ENCODE measurements at places on chromosomes 5 and 9. TPM values are rescaled to one million over a fixed set of nuclear protein-coding genes. Genes with fewer than 3 reads are reported as not detected.

OXCT1 gene
- total RNA-seq = 20.9 TPM

- DNase-seq = no peak
These were observed 319.5 kb downstream of the PIK3R1 start for GRCh38 chr5:68534956-68535520.

OR13C2 gene
- not detected for total RNA-seq

GRCh38 chr5:76807296-76807695, 11.5 kb upstream of the F2RL1 start:
- DNase-seq = peak; percentile 90

ARID3C gene
- 0.48 TPM for total RNA-seq

ALDH1B1 gene
- 87.2 TPM for total RNA-seq

SLC45A2 gene
- total RNA-seq = not detected

DNA sequence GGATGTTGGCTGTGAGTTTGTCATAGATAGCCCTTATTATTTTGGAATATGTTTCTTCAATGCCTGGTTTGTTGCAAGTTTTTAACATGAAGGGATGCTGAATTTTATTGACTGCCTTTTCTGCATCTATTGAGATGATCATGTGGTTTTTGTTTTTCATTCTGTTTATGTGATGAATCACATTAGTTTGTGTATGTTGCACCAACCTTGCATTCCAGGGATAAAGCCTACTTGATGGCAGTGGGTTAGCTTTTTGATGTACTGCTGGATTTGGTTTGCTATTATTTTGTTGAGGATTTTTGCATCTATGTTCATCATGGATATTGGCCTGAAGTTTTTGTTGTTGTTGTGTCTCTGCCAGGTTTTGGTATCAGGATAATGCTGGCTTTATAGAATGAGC, 225.6 kb downstream of the PCSK1 start:
- DNase-seq = no peak

- no peak for DNase-seq
These were observed 19.8 kb downstream of the CKMT2 start for GRCh38 chr5:81252904-81253303.

DMRT3 gene
- 0.34 TPM for total RNA-seq

F2RL2 gene
- 2.0 TPM for total RNA-seq

DNA sequence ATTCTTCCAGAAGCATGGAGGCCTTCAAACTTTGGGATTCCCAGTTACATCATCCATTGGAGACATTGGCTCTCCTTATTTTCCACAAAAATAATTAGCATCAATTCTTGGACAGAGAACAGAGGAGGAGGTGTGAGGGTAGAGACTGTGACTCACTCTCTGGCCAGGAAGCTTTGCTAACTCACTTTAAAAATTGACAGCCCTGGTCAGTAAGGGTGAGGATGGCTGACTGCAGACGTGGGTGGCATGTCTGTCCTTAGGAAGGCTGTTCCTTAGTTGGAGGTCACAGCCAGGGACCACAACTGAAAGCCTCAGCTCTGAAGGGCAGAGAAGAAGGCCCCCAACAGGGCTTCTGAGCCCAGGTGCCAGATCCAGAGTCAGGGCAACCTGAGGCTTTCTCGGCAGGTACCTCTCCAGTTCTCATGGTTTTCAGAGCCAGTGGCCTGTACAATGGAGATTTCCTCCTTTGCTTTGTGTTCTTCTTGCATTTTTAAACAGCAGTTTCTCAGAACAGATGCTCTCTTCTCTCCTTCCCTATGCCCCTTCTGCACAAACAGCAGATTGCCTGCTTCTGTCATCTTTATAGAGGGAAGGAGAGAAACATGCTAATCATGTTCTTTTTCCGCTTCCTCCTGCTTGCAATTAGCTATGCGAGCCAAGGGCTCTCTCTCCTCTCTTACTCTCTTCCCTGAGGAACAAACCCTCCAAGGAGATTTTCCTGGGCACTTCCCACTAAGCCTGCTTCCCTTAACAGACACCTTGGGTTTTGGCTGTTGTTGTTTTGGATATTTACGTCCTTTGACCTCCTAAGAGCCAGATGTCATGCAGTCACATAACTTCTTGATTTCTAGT, 92.5 kb upstream of the ZNF366 start:
- peak; percentile 38 for DNase-seq

DNA sequence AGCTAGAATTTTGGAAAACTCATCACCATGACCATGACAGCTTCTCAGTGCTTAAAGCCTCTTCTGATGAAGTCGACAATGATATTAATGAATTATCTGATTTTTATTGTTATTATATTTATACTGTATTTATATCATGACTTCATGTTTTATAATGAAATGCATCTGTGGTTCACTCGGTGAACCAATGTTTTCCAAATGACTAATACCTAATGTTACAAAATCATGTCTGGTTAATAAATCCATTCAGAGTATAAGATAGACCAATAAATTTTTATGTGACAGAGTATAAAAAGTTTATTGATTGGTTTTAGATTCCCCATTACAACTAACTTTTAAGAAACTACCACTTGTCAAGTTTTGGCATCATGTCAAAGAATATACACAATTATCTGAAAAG, 416.5 kb downstream of the MLLT3 start:
- DNase-seq = no peak

DNA sequence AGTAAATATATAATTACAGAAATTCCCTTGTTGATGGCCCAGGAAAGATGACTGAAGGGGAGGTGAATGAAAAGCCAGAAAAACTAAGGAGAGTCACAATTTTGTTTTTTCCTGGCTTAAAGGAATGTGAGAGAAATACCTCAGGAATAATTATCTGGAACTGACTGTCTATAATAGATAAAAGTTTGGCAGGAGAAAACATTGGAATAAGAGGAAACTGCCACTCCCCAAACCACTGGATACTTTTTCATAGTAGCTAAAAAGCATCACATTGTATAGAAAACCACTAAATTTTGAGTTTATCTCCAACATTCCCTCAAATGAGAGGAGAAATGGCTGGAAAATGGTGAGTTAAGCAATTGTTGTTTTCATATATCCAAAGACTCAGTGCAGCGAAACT, 326.0 kb downstream of the NPR3 start:
- no peak for DNase-seq

DNA sequence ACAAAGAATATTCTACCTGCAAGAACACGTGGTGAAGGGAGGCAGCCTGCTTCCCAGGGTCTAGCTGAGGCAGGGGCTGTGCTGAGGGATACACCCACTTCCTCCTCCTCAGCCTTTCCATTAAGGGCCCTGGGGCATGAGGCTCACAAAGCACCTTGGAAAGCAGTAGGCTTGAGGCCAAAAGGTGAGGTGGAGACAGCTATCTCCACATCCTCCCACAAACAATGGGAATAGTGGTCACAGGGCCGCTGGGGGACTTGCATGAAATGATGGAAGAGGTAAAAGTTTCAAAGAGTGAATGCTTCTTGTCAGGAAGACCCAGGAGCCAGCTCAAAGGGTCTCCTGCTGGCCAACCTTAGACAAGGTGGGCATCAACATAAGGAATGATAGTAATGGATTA, 207.9 kb downstream of the CDK5RAP2 start:
- DNase-seq = no peak

C9 gene
- not detected for total RNA-seq

DNA sequence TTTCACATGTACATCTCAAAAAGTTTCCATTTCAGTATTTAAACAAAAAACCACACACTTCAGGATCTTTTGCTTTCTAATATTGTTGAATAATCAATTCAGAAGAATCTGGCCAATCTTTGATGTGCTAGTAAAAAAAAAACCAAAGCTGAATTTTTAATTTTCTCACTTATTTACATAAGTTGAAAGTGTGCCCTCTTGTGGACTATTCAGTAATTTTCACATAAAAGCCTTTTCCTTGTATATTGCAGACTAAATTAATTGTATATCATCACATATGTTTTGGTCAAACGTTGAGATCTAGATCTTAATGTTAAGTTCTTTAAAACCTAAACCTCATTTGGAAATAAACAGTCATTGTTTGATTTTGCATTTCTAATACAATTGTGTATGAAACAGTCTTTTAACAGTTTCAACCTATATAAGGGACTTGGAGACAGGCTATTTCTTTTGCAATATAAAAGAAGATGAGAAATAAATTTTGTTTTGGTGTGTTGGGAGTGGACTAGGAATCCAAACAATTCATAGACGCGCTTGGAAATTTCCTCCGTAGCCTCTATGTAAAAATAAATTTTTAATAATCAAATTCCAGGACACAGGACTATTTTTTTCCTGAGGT, 68.1 kb downstream of the NIPBL start:
- DNase-seq = no peak

DNA sequence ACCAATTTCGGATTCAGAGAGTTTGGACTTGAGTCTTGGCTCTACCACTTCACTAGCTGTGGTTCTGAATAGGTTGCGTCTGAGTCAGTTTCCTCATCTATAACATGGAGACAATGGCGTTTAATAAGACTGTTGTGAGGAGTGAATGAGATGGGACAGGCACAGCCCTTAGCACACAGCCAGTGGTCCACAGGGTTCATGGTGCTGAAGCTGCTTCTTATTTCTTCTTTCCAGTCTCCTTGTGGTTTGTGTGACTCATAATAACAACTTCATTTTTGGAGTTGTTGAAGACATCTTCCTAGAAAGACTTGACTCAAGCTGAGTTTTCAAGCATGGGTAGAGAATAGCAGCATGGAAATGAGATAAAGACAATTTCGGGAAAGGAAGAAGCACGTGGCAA, 172.6 kb upstream of the PPP2R2B start:
- no peak for DNase-seq

KIF27 gene
- total RNA-seq = 3.5 TPM

DNA sequence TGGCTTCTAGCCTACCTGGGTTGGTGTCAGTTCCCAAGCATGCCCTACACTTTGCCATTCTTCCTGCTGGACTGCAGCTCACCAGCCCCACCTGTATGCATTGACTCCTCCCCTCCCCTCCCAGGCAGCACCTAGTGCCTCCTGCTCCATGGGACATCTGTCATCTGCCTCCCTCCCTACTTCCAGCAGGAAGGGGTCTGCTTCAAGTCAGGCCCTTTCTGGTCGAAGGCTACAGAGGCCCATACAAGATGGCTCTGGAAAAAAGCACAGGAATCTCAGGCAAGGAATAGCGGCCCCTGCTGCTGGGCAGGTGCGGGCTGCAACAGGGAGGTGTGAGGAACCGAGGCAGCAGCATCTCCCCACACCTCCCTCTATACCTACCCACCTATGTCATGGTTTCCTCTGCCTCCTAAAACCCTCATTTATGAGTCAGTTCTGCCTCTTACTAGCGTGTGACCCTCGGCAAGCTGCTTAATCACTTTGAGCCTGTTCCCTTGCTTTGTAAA, 19.7 kb downstream of the WWC1 start:
- DNase-seq = no peak

GHR gene
- total RNA-seq = 0.63 TPM

DNA sequence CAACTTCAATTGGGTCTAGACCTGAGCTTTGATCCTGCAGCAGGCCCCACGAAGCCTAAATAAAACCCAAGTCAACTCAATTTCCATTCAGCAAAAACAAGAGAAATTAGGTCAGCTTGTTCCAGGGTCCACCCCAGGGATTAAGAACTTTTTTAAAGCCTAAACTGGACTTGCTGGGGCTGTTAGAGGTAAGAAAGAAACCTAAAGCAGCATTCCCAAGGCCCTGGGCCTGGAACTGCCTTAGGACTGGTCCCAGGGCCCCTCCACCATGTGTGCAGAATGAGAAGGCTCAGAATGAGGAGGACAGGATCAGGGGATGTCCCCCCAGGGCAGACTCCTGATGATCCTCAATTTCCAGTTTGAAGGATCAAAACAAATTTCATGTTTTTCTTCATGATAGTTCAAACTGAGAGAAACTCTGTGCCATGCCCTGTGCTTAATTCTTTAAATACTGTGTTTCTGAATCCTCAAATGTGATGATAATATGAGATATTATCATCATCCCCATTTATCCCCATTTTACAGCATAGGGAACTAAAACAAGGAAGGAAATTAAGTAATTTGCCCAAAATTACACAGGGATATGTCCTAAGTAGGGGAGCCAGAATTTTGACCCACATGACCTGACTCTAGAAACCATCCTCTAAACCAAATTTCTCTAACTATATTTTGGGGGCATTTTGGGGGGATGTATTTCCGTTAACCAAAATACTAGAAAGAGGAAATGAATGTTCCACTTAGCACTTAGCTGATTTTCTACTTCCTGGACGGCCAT, 64.5 kb downstream of the DENND1A start:
- no peak for DNase-seq

PKD2L2 gene
- total RNA-seq = not detected
